ENCODE measurements at places on chromosomes 2 and 18. TPM values are rescaled to one million over a fixed set of nuclear protein-coding genes. Genes with fewer than 3 reads are reported as not detected.

DNA sequence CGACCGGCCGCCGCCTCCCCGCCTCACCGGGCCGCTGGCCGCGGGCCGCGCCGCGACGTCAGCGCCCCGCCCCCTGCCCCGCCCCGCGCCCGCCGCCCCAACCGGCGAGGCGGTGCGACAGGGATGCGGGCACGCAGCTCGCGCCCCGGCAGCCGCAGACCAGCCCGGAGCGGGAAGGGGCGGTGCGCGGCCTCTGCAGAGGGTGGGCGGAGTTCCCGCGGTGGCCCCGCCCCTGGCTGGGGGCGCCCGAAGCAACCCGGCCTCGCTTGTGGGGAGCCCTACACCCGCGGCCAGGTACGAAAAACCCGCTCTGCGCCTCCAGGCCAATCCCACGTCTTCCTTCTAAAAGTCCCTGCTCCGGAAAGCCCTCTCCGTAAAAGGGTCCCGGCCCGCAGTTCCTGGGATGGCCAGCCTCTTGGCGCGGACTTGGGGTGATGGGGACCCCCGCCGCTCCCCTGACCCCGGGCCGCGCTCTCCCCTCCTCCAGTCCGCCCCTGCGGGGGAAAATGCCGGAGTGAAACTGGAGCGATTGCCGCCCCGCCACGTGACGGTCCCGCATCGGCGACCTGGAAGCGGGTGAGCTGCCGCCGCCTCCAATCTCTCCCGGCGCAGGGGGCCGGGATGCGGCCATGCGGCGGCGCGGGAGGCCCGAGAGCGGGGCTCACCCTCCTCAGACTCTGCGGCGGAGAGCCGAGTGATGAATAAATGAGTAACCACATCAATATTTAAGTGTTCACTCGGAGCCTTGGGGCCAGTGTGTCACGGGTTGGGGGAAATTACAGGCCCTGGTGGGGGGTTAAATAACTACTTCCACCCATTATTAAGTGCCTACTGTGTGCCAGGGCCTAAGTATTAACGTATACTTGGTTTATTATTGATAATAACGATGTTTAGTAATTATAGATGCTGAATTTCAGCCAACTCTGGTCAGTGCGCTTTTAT lies at the start of gene RAB11FIP5:
Gene RAB11FIP5, minus strand, starts transcription at position 36 of the 942 bp plus-strand sequence. CDS start 171 bp downstream, outside the sequence.
- H3K27me3 ChIP-seq = no peaks in the 10 kb centered on the region
- H3K4me1 ChIP-seq = peaks cover 9% of the 10 kb centered on the region
- no peaks in the 10 kb centered on the region for H3K36me3 ChIP-seq
- peak; percentile 85 for DNase-seq
- peak within 1 kb of the TSS; percentile 90 for H3K27ac ChIP-seq

GRCh38 chr2:105567996-105568494 lies 169.2 kb upstream of the FHL2 start:
- no peaks in the 10 kb centered on the region for H3K36me3 ChIP-seq
- H3K27me3 ChIP-seq = no peaks in the 10 kb centered on the region
- no peak overlapping the region for H3K27ac ChIP-seq
- H3K4me1 ChIP-seq = peaks cover 3% of the 10 kb centered on the region
- no peak for DNase-seq
- no peak overlapping the region for H3K4me3 ChIP-seq

GRCh38 chr18:8525692-8526091 lies 83.5 kb upstream of the RAB12 start:
- H3K4me1 ChIP-seq = no peaks in the 10 kb centered on the region
- no peak overlapping the region for H3K27ac ChIP-seq
- H3K4me3 ChIP-seq = no peak overlapping the region

- H3K27me3 ChIP-seq = no peaks in the 10 kb centered on the region
- H3K4me1 ChIP-seq = no peaks in the 10 kb centered on the region
- no peaks in the 10 kb centered on the region for H3K36me3 ChIP-seq
- no peak for DNase-seq
- H3K4me3 ChIP-seq = no peak overlapping the region
Measured at GRCh38 chr2:39476524-39476923, 39.4 kb upstream of the MAP4K3 start.

DNA sequence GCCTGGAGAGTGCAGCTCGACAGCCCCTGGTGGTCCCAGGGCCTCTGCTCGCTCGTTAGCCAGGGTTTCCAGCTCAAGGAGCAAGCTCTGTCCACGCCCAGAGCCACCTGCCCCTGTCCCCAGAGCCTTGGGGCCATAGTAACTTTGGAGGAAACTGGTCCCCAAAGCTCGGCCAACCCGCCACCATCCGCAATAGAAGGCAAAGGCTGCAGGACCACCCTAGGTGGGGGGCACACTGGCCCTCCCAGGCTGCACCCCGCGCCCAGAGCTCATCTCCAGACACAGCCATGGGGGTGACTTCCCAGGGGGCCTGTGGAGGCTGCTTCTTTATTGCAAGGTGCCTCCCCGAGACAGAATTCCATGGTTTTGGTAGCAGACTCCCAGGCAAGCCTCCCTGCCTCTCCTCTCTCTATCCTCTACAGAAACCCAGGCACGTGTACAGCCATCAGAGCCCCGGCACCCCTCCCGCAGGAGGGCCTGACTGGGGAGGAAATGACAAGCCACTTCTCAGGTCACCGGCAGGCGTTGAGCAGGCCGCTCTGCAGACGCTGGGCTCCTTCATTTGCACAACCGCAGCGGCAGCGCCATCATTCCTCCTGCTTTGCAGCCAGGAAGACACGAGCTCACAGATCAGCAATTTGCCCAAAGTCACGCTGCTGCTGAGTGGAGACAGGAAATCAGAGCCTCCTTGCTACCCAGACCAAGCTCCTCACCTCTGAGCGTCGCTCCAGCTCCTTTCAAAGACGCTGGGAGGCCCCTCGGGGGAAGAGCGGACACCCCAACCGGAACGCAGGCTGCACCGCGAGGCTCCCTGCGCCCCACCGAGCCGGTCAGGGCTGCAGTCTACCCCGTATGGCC lies 80.2 kb downstream of the NDUFA10 start:
- no peak overlapping the region for H3K4me3 ChIP-seq
- no peaks in the 10 kb centered on the region for H3K36me3 ChIP-seq
- DNase-seq = no peak
- no peaks in the 10 kb centered on the region for H3K4me1 ChIP-seq
- H3K27ac ChIP-seq = no peak overlapping the region

GRCh38 chr2:55452879-55453278 lies 33.2 kb upstream of the CCDC88A start:
- H3K27me3 ChIP-seq = no peaks in the 10 kb centered on the region
- no peak overlapping the region for H3K4me3 ChIP-seq
- no peaks in the 10 kb centered on the region for H3K36me3 ChIP-seq
- no peak for DNase-seq
- H3K4me1 ChIP-seq = no peaks in the 10 kb centered on the region

GRCh38 chr2:199751492-199752120 lies 99.4 kb downstream of the FTCDNL1 start:
- H3K4me3 ChIP-seq = no peak overlapping the region
- H3K36me3 ChIP-seq = no peaks in the 10 kb centered on the region
- no peak overlapping the region for H3K27ac ChIP-seq
- H3K27me3 ChIP-seq = no peaks in the 10 kb centered on the region

- peaks cover 13% of the 10 kb centered on the region for H3K4me1 ChIP-seq
- no peaks in the 10 kb centered on the region for H3K27me3 ChIP-seq
- no peaks in the 10 kb centered on the region for H3K36me3 ChIP-seq
- no peak for DNase-seq
- no peak overlapping the region for H3K27ac ChIP-seq
Measured at GRCh38 chr2:33166287-33166881, 219.6 kb downstream of the LTBP1 start.

- no peaks in the 10 kb centered on the region for H3K27me3 ChIP-seq
- H3K27ac ChIP-seq = peak overlapping the region; percentile 80
- no peaks in the 10 kb centered on the region for H3K36me3 ChIP-seq
- no peak overlapping the region for H3K4me3 ChIP-seq
- H3K4me1 ChIP-seq = no peaks in the 10 kb centered on the region
- DNase-seq = peak; percentile 21
Measured at GRCh38 chr2:161982548-161983330, 91.3 kb downstream of the DPP4 start.

DNA sequence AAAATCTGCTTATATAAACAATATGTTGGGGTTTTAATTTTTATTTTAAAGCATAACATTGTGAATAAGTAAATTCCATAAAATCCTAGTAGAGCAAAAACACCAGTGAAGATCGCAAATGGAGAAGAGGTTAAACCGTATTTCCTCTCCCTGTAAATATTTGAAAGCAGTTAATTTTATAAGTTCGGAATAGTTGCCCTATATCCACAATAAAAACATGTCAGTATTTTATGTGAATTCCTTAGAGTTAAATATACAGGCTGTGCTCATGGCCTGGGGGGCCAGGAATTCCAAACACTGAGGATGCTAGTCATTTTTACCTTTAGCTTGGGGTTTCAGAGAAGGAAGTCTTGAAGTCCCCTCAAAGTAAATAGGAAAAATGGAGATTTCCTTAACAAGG lies 135.0 kb downstream of the FIGN start:
- H3K27ac ChIP-seq = no peak overlapping the region
- no peaks in the 10 kb centered on the region for H3K27me3 ChIP-seq
- H3K4me3 ChIP-seq = no peak overlapping the region
- no peaks in the 10 kb centered on the region for H3K36me3 ChIP-seq

GRCh38 chr2:209663139-209663538 lies 108.5 kb upstream of the UNC80 start:
- no peaks in the 10 kb centered on the region for H3K27me3 ChIP-seq
- H3K36me3 ChIP-seq = no peaks in the 10 kb centered on the region
- H3K27ac ChIP-seq = no peak overlapping the region
- no peak for DNase-seq

GRCh38 chr18:9989481-9989880 lies 75.7 kb downstream of the VAPA start:
- H3K4me1 ChIP-seq = no peaks in the 10 kb centered on the region
- H3K27ac ChIP-seq = no peak overlapping the region
- no peak overlapping the region for H3K4me3 ChIP-seq
- no peaks in the 10 kb centered on the region for H3K27me3 ChIP-seq
- DNase-seq = no peak
- no peaks in the 10 kb centered on the region for H3K36me3 ChIP-seq

DNA sequence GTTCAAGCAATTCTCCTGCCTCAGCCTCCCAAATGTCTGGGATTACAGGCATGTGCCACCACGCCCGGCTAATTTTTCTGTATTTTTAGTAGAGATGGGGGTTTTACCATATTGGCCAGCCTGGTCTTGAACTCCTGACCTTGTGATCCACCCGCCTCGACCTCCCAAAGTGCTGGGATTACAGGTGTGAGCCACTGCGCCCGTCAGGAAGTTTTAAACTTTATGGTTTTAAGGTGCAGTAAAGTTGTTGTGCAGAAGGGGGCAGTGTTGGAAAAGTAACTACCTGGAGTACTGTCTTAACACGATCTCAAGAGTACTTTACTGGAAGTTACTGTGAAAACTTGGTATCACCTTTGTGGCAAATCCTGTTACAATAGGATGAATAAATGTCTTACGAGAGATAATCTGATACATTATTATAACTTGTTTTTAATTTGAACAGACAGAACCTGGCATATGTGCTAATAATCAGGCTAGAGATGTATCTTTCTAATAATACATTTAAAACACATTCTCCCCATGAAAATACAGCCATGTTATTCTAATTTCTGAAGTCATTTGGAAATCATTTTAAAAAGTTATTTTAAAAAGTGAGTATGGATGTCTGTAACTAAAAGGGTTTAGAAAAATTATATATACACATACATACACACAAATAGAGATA lies 10.8 kb downstream of the SPDYA start:
- no peak overlapping the region for H3K27ac ChIP-seq
- peak; percentile 56 for DNase-seq
- H3K36me3 ChIP-seq = no peaks in the 10 kb centered on the region
- H3K4me1 ChIP-seq = no peaks in the 10 kb centered on the region

DNA sequence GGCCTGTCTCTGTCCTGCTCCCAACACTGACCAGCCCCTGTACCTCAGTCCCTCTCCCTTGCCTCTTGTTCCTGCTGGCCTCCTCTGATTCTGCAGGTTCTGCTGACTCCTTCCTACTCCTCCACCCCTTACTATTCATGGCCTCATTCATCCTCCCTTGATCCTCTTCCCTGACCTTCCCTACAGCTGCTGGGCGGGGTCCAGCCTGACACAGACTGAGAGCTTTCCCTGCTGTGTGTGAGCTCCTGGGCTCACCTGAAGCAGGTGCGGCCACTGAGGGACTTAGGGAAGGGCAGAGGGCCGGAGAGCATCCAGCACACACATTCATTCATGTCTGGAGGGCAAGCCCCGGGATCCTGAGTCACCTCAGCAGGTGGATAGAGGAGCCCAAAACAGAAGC lies 185.6 kb downstream of the CTIF start:
- H3K4me3 ChIP-seq = no peak overlapping the region
- no peaks in the 10 kb centered on the region for H3K36me3 ChIP-seq
- H3K27me3 ChIP-seq = no peaks in the 10 kb centered on the region
- DNase-seq = peak; percentile 52

GRCh38 chr18:44709307-44710126 lies 28.8 kb downstream of the SETBP1 start:
- H3K4me1 ChIP-seq = peaks cover 15% of the 10 kb centered on the region
- H3K27me3 ChIP-seq = no peaks in the 10 kb centered on the region
- no peaks in the 10 kb centered on the region for H3K36me3 ChIP-seq
- H3K4me3 ChIP-seq = no peak overlapping the region

DNA sequence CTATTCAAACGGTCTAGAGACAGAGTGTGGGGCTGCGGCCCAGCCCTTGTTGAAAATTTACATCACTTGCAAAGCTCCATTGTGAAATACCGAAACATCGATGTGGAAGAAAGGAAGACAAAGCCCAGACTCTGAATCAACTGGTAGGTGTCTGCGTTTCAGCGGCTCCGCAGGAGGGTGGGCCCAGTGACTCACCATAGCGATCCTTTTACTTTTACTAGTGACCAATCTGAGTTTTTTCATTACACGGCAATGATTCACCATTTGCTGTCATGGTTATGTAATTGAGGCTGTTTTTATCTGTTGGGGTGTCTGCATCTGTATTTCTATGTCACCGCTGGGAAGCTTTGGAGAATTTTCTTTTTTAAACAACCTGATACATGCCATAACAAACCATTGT lies 66.6 kb upstream of the ODC1 start:
- no peaks in the 10 kb centered on the region for H3K36me3 ChIP-seq
- no peaks in the 10 kb centered on the region for H3K27me3 ChIP-seq
- no peaks in the 10 kb centered on the region for H3K4me1 ChIP-seq
- H3K4me3 ChIP-seq = no peak overlapping the region
- H3K27ac ChIP-seq = no peak overlapping the region
- no peak for DNase-seq

DNA sequence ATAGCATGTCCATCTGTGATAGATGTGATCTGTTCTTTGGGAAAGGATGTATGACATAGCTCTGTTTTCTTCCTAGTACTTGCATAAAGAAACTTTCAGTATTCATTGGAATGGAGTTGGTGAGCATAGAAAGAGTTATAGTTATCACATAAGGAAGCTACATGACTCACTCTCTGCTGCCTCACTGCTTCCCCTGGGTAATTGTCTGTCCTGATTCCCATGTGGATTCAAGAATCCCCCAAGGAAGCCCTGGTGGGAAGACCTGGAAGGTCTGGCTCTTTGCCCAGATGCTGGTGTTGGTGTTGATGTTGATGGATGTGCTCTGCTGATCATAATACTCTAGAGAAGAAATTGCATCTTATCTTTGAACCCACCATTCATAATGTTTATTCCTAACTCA lies 60.6 kb downstream of the PTPN4 start:
- H3K4me3 ChIP-seq = no peak overlapping the region
- no peaks in the 10 kb centered on the region for H3K27me3 ChIP-seq
- no peaks in the 10 kb centered on the region for H3K4me1 ChIP-seq
- no peak overlapping the region for H3K27ac ChIP-seq

PAX3 gene
- not detected for total RNA-seq

CTLA4 gene
- total RNA-seq = not detected

UGT1A6 gene
- total RNA-seq = 20.2 TPM

MC4R gene
- not detected for total RNA-seq

IL1R2 gene
- total RNA-seq = 46.4 TPM

GALNT13 gene
- not detected for total RNA-seq

REG3G gene
- not detected for total RNA-seq

SCN3A gene
- total RNA-seq = 0.96 TPM

RTP5 gene
- total RNA-seq = not detected

CAPN14 gene
- total RNA-seq = not detected

TDRD15 gene
- not detected for total RNA-seq

CYB5A gene
- 34.0 TPM for total RNA-seq

ACTG2 gene
- 394 TPM for total RNA-seq

DNAJC10 gene
- total RNA-seq = 27.4 TPM

Data from transverse colon (tissue), 4 donors.